ENCODE measurements at places on chromosomes 11 and 22.

- DNase-seq = no peak
These were observed 524.5 kb downstream of the BRD1 start for GRCh38 chr22:49303061-49303735.

- DNase-seq = no peak
These were observed 18.3 kb downstream of the ADORA2A start for GRCh38 chr22:24445481-24446259.

- peak; percentile 89 for DNase-seq
These were observed 3.1 kb downstream of the AKIP1 start for GRCh38 chr11:8913961-8914660.

GRCh38 chr22:20386336-20386735 is 7.6 kb upstream of the ZNF74 start:
- DNase-seq = no peak

- peak; percentile 77 for DNase-seq
These were observed 1.3 kb downstream of the HIRA start for GRCh38 chr22:19429950-19430889.

DNA sequence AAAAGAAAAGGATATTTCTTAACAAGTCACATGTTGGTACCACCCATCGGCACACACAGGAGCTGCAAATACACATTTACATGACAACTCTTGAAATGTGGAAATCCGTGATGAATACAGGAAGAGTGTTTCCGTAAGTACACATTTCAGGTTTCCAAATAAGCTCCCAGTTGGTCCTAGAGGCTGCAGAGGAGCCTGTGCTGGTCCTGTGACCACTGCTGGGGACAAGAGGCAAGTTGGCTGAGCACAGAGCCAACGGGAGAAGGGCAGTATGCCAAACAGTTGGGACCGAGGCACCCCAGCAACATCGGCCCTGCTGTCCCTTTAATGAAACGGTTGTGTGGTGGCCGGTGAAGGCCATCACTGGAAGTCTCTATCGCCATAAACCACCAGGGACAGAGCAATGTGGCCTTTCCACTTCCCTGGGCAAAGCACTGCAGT is 38.5 kb upstream of the ARFGAP3 start:
- peak; percentile 70 for DNase-seq

GRCh38 chr11:35349897-35350296 is 69.5 kb downstream of the SLC1A2 start:
- no peak for DNase-seq

DNA sequence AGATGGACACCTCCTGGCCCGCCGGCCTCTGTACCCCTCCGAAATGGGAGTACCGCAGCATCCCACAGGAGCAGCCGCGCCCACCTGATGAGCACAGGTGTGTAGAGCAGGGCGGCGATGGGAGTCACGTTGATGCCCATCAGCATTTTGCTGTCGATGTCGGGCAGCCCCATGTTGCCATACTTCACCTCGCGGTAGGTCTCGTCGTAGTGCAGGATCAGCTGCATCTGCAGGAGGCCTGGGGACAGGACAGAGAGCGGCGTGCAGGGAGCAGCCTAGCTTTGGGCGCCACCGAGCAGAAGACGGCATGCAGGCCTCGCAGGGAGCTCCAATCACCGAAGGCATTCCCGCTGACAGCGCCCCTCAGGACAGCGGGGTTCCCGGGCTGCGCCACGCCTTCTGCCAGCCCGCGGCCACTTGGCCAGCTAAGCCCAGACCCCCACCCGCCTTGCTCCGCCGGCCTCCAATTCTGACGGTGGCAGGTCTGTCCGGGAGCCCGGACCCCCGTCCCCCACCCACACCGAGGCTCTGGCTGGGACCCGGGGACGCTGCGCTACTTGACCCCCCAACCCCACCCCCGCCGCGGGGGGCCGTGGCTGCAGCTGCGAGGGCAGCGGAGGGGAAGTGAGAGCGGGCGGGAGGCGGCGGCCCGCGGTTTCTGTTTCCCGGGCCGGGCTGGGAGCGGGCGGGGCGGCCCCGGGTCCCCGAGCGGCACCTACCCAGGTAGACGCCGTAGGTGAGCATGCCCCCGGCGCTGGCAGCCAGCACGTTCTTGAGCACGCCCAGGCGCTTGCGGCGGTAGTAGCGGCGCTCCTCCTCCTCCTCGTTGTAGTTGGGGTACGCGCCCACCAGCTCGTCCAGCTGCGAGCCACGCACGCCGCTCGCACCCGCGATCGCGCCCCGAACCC is 705 bp downstream of the UNC93B1 start:
- peak; percentile 38 for DNase-seq

- DNase-seq = no peak
These were observed 82.6 kb downstream of the SLC1A2 start for GRCh38 chr11:35336726-35337125.

DNA sequence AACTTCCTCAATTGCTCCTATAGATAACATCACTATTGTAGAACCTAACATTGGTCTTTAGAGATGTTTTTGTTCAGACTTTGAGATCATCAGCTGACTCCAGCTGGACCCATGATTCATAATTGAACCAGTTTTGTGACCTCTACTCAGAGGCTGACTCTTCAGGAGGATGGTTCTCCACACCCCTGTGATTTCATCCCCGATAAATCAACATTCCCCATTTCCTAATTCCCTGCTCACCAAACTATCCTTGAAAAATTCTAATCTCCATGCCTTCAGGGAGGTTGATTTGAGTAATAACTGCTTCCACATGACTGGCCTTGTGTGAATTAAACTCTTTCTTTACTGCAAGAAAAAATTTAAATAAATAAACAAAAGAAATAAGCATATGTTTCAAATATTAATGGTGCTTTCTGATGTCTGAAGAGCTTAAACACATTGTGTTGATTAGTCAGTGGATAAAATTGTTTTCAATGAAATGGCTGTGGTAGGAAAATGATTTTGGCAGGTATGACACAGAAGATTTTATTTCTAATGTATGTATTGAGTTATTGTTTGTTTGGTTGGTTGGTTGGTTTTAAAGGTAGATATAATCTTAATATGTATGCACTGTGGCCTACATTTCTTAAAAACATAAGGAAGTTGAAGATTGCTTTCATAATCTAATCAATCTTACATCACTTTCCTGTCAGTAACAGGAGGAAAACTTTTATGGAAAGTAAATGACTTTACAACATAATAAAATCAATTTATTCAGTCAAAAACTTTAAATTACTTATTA is 427.9 kb upstream of the CCDC179 start:
- DNase-seq = no peak

DNA sequence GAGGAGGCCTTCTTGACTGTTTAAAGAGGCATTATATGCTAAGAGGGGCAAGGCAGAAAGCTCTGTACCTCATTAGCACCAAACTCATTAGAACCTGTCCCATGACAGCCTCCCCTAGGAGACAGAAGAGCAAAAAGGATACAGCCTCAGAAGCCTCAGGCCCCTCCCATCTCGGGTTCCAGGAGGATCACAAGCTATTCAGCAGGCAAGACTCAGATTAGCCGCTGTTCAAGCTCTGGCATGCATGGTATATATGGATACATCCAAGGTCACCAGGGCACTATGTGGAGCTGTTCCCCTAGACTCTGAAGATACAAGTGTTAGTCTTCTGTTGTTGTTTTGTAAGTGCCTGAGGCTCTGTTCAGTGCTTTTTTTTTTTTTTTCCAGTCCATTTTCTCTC is 32.1 kb downstream of the ATXN10 start:
- no peak for DNase-seq

DNA sequence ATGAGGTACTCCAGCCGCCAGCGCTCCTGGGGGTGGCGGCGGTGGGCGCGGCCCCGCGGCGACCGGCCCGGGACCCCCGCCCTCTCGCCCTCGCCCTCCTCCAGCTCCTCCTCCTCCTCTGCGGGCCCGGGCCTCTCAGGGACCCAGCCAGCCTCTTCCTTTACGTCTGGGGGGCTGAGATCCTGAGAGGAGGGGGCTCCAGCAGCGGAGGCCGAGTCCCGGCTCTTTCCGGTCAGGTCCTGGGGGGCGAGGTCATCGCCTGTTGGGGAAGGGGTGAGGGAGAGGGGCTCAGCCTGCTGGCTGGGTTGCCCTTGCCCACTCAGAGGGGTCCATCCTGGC is 4.3 kb downstream of the ZFTA start:
- DNase-seq = no peak

GRCh38 chr11:117000014-117000737 is 98.1 kb downstream of the SIK3 start:
- DNase-seq = peak; percentile 41

DNA sequence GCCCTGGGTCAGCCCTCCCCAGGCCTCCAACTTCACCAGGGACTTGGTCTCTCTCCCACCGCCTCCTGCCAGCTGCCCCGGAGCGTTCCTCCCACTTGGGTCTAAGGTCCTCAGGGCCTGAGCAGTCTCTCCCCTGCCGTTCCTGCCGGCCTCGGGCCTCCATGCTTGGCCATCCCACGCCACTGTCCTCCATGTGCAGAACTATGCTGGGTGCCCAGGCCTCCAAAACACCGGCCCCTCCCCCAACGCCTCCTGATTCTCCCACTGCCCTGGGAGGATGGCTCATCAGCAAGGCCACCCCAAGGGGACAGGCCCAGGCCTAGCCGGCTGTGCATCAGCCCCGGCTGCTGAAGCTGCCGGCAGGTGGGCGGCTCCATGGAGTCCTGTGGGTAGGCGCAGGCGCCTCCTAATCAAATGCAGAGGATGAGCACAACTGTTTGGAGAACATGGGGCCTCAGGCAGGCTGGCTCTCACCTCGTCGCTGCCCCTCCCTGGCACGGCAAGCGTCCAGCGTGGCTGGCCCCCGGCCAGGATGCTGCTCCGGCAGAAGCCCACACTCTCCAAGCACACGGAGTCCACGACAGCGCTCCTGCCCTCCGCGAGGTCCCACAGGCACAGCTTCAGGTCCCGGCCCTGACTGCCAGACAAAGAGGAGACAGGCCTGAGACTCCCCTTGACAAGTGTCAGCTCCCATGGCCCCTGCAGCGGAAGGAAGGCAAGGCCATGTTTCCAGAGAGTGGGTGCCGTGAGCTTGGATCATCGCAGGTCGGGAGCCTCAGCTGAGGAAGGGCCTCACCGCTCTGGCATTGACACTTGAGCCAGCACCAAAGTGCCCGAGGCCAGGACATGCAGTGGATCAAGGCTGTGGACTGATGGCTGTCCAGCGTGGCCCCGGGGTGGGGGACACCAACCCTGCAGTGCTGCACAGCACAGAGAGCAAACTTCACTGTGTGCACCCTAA is 42.6 kb downstream of the GNB1L start:
- DNase-seq = no peak

DNA sequence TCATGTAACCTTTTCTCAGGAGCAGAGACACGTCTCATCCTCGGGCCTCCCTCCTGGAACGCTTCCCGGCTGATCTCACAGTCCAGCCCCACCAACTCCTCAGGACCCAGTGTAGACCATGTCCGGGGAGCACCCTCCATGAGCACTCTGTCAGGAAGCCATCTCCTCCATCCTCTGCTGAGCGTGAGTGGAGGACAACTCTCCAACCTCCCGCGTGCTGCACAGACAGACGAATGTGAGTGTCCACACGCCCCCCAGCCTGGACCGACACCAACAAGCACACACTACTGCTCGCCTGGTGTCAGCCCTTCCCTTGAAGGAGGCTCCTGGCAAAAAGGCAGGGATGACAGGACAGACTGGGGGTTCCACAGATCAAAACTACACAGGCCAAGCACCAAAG is 86.6 kb downstream of the SHANK2 start:
- DNase-seq = no peak

- DNase-seq = no peak
These were observed 9.7 kb upstream of the BID start for GRCh38 chr22:17783773-17784480.

DNA sequence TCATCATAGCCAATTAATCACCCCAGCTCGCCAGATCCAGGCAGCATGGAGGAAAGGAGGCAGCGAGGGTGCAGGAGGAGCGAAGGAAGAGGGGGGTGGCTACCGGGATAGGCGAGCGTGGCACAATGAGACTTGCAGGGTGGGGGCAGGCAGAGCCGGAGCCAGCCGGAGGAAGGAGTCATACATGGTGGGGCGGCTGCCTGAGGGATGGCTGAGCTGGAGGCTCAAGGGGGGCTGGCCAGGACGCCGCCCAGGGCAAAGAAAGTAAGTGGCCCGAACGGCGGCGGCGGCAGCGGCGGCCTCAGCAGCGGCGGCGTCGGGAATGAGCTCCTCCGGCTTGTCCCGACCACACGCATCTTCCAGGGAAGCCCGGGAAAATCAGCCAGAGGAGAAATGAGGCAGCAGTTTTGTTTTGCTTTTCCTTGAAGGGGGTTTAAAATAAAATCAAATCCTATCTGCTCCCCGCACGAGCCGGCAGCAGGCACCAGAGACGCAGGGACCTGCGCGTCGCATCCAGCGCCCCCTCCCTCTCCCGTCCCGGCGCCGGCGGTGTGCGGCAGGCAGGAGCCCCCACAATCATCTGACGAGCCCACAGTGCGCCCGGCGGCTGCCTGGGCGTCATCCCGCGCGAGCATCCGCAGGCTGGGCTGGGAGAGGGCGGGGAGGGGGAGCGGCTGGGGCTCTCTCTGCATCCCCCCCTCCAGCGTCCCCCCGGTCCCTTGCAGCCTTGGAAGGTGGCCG is 263.6 kb downstream of the CTTN start:
- DNase-seq = no peak

GRCh38 chr11:12185914-12186313 is 75.5 kb downstream of the MICAL2 start:
- DNase-seq = no peak

- DNase-seq = no peak
These were observed 17.0 kb upstream of the GRIK4 start for GRCh38 chr11:120494595-120494994.

GRCh38 chr22:27331526-27332281 is 469.9 kb downstream of the MN1 start:
- DNase-seq = peak; percentile 57

DNA sequence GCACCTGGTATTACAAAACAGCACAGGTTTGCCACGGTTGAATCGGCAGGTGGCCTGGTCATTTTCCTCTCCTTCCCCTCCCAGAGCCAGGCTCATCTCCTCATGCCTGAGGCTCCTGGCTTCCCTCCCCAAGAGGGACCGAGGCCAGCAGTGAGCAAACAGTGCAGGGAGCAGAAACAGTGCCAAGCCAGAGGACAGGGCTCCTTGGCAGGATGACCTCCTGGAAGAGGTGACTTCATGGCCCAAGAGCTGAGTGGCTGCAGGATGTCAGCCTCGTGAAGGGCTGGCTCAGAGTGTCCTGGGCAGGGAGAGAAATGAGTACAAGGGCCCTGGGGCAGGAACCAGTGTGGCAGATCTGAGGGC is 22.8 kb upstream of the PPFIA1 start:
- no peak for DNase-seq

DNA sequence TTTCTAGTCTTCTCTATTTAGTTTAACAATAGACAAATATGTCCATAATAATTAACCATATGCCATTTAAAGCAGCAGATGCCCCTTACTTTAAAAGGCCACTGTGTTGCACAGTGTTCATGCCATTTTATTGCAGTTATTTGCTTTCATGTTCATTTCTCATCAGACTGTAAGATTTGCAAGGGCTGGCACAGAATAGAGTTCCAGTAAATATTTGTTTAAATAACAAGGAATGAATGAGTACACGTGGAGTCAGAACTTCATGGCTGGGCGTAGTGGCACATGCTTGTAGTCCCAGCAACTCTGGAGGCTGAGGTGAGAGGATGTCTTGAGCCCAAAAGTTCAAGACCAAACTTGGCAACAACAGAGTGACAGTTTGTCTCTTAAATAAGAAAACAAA is 1228.6 kb downstream of the LRRC4C start:
- DNase-seq = no peak

Measured in suppressor macrophage (primary cell).